EH (cell line): ENCODE measurements at places on chromosomes 2 and 18.
A peak's percentile ranks its signal among the peaks of the same experiment; 100 is the strongest.

GRCh38 chr2:96407919-96408550 is 72.5 kb downstream of the NCAPH start:
- DNase-seq, result no peak

- DNase-seq, result no peak
Measured at GRCh38 chr2:145329971-145330370, 810.1 kb upstream of the ZEB2 start.

- DNase-seq, result peak; percentile 79
Measured at GRCh38 chr18:24271381-24272228, 126.0 kb downstream of the OSBPL1A start.

- DNase-seq, result no peak
Measured at GRCh38 chr2:30287190-30287840, 56.0 kb downstream of the LBH start.

DNA sequence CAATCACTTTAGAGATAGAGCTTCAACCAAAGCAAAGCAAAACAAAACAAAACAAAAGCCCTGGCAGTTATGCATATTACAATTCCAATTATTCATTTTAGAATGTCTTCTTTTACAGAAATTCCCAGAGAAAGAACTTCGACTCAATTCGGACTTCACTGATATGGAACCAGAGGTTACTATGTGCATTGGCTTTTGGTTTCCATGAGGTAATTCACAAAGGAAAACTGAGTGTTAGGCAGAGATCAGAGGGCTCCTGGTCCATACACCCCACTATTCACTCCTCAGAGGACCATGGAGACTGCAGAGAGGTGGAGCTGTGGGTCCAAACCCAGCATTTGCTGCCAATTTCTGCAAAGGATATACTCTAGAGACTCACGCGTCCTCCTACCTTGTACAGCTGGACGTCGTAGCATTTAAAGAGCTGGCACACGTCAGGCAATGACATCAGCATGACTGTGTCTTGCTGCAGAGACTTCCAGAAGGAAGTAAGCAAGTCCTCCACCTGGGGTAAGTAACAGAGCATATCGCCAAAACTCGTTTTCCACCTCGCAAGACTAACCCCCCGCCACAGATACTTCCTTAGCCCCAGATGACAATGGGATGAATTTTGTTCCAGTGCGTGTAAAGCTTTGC is 31.3 kb upstream of the CREG2 start:
- no peak for DNase-seq

- DNase-seq, result no peak
Measured at GRCh38 chr2:234333168-234334130, 163.4 kb downstream of the ARL4C start.

DNA sequence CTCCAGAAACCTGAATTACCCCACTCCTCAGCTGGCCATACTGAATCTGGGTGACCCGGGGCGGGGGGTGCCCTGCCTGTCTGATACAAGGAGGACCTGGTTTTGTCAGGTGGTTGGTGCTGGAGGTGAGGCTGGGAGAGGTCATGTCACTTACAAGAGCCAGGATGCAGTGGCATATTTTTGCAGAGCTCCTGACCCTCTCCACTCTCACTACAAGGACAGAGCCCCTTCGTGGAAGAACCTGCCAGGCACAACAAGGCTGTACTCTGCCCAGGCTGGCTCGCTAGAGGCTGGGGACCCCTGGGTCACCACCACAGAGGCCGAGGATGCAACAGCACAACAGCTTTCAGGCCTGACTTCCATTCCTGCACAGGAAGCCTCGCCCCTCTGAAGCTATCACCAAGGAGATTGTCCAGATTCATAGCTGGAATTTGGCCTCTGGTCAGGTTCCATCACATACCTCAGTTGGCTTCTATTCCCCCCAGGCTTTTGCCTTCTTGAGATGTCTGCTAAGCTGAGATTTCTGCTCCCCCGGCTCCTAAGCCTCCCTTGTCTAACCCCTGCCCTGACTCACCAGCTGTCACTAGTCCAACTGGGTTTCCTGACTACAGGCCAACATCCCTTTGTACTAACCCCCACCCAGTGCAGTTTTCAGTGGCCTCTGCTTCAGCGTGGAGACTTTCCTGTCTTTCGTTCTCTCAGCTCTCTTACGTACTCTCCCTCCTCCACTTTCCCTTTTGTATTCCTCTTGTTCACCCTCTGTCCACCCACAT is 132.5 kb upstream of the EPAS1 start:
- DNase-seq, result peak; percentile 100

GRCh38 chr18:74892066-74892627 is 294.5 kb downstream of the ZNF407 start:
- no peak for DNase-seq

DNA sequence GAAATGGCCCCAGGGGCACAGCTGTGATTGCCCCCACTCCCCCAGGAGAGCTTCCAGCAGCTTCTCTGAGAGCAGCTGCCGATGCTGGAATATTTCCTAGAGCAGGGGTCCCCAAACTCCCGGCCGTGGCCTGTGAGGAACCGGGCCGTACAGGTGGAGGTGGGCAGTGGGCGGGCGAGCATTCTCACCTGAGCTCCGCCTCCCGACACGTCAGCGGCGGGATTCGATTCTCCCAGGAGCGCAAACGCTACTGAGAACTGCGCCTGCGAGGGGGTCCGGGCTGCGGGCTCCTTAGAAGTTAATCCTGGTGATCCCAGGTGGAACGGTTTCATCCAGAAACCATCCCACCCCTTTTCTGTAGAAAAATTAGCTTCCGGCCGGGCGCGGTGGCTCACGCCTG is 69.1 kb upstream of the PXDN start:
- DNase-seq, result no peak

GRCh38 chr2:29322011-29322410 is 206.8 kb downstream of the CLIP4 start:
- DNase-seq, result peak; percentile 36

DNA sequence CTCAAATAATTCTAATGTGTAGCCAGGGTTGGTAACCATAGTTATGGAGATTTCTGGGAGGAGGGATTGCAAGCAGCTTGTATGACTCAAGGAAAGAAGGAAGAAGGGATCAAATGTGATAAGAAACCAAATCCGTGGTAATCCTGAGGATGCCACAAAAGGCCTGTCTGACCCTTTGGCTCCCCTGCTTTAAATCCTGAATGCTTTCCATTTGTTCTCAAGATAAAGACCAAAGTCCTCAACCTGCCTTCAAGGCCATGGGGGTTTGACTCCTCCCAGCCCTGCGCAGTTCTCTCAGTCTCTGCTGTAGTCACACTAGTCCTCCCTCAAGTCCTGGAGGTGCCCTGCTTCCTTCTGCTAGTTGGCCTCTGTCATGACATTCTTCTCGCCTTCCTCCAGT is 74.0 kb downstream of the SUMO1 start:
- no peak for DNase-seq

GRCh38 chr2:85995648-85996529 is 107.1 kb upstream of the ST3GAL5 start:
- no peak for DNase-seq

GRCh38 chr18:35430721-35431373 is 53.7 kb upstream of the ZNF396 start:
- DNase-seq, result no peak

- no peak for DNase-seq
Measured at GRCh38 chr2:65566617-65567016, 134.2 kb upstream of the SPRED2 start.

GRCh38 chr18:79494936-79495335 is 99.2 kb downstream of the NFATC1 start:
- no peak for DNase-seq

- no peak for DNase-seq
Measured at GRCh38 chr2:199216253-199216652, 241.5 kb downstream of the SATB2 start.

GRCh38 chr18:24536326-24536725 is 75.9 kb downstream of the HRH4 start:
- no peak for DNase-seq

DNA sequence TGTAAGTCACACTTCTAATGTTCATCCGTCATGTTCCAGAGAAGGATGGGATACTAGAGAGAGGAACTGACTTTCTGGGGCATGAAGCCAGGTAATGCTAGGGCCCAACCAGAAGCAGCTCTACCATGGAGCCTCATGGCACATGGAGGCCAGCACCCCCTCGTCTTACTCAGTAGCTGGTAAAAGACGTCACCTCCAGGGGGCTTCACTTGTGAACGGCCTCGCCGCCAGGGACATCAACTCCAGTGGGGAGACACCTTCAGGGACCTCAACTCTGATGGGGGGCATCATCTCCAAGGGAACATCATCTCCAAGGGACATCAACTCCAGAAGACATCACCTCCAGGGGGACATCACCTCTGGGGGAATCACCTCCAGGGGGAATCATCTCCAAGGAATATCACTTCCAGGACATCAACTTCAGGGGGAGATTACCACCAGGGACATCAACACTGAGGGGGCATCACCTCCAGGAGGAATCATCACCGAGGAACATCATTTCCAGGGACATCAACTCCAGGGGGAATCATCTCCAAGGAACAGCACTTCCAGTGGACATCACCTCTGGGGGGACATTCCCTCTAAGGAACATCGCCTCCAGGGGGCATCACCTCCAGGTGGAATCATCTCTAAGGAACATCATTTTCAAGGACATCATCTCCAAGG is 168.4 kb downstream of the NDUFA10 start:
- no peak for DNase-seq
